ENCODE measurements at places on chromosomes 5 and 9.

GRCh38 chr5:20369518-20369885, 381.5 kb upstream of the CDH18 start:
- no peak for DNase-seq

GRCh38 chr9:111001526-111001925, 36.7 kb downstream of the LPAR1 start:
- DNase-seq = no peak

GRCh38 chr9:91930475-91930874, 19.6 kb downstream of the ROR2 start:
- no peak for DNase-seq

DNA sequence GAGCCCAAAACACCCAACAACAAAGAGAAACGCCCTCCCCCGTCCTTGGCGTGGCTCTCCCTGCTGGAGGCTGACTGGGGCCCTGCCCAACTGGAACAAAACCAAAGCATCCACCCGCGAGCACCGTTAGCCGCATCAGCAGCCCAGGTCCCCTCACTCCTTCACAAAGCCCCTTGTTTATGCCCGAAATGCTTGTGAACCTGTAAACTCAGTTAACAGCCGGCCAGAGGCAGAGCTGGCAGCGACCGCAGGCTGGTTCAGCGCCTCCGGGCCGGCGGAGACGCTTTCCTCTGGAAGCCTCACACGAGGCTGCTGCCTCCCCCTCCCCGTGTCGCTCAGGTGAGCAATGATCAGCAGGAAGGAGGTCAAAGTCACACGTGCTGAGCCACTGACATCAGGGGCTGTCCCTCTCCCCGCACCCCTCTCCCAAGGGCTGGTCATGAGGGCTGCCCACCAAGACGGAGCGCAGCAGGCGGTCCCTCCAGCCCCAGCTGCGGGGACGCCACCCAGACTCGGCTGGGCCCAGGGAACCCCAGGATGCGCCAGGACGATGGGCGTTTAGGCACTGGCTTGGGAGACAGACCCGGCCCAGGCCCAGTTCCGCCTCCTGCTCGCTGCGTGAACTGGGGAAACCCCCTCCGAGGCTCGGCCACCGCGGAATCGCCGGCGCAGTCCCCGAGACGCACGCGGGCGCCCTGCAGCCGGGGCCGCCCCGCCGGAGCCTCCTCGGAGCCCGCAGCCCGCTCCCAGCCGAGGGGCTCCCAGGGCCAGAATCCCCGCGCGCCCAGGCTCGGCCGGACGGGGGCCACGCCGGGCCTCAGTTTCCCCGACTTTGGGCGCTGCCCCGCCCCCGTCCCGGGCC, 563 bp downstream of the SNAPC4 start:
- DNase-seq = no peak

DNA sequence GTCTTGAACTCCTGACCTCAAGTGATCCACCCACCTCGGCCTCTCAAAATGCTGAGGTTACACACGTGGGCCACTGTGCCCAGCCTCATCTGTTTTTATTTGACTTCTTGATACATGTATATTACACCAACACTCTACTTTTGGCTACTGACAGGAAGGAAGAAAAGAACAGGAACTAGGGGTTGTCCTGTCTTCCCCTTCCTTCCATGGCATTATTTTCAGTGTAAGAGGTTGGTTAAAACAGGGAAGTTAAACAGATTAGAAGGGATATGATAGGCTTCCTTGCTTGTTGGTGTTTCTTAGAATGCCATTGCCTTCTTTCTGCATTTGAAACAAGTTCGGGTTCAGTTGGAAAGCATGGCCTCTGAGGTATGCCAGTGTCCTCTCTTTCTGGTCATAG, 312.8 kb downstream of the NDUFS4 start:
- DNase-seq = no peak

DNA sequence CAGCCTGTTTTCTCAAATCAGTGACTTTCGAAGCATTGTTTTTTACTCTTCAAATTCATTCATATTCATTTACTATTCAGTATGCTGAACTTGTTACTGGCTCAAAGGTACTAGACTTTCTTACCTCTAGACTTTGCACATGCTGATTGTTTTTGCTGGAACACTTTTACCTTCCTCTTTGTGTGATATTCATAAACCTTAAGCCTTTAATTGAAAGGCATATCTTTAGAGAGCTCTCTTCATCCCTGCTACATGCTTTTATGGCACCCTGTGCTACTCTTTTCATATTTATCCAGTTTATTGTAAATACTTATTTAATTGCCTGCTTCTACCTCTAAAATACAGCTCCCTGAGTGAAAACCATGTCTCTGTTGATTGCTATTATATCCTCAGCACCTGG, 48.7 kb upstream of the LRRC19 start:
- DNase-seq = no peak

DNA sequence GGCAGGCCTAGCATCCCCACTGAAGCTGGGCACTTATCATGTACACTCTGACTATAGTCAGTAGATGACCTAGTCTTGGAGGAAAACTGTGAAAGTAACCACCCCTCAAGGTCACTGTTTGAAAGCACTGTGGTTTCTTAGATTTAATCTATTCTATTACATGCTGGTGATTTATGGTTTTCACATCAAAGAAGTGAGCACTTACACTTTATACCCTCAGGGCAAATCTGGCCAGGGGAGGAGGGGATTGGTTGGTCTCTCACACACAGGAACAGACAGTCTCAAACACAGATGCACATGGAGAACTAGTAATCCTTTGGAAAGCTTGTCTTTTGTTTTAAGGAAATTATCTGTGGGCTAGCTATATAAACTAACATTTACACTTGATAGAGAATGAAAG, 17.9 kb upstream of the SPIN1 start:
- DNase-seq = no peak

DNA sequence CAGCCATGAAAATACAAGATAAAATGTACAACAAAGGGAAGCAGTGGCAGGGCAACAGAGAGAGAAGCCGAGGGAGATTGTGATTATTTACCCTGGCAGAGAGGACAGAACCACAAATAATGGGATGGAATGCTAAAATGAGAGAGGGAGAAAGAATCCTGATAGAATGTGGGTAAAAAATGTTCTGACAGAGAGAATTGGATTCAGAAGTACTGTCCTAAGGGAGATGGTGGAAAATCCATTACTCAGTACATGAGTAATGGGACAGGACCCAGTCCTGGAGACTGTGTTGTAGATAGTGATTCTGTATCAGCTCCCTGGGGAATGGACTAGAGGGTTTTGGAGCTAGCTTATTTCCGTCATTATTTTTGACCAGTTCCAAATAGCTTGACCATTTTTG, 831.5 kb downstream of the MAT2B start:
- DNase-seq = no peak

GRCh38 chr5:14114615-14115251, 28.4 kb upstream of the TRIO start:
- DNase-seq = no peak

DNA sequence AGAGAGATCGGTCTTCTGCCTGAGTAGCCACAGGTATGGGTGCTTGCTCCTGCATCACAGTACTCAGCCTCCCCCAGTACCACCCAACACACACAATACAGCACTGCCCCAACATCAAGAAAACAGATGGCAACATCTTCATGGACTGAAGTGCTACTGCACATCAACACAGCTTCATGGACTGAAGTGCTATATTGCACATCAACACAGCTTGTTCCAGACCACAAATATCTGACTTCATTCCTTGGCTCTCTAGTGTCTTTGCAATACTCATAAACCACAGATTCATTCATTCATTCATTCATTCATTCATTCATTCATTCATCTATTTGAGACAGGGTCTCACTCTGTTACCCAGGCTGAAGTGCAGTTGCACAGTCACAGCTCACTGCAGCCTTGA, 31.1 kb upstream of the PCA3 start:
- no peak for DNase-seq

DNA sequence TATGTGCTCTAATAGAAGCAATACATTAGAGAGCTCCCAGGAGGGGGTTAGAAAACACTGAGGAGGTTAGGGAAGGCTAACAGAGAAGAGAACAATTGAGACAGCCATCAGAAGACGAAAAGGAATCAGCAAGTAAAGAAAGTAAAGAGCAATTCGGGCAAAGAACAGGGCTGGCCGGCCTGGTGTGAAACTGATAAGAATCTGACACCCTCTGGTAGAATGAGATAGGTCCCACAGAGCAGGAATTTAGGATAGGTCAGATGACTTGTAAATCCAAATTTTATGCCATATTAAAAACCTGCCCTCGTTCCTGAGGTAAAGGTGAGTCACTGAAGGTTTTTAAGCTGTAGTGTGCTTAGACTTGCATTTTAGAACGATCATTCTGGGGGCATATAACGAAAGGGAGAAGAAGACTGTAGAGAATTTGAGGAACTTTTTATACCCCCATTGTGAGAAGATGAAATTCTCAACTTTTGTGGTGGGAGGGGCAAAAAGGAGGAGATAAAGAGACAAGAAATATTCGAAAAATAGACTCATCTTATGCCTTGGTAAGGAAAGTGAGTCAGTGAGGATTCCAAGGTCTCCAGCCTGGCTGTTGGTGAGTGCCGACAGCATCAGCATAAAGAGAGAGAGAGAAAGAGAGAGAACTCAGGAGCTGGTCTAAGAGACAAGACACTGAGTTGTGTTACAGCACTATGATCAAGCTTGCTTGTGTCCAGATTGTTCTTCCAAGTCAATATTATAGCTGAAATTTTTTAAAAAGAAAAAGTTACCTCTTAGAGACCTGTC, 51.3 kb downstream of the TMEM167A start:
- DNase-seq = no peak

DNA sequence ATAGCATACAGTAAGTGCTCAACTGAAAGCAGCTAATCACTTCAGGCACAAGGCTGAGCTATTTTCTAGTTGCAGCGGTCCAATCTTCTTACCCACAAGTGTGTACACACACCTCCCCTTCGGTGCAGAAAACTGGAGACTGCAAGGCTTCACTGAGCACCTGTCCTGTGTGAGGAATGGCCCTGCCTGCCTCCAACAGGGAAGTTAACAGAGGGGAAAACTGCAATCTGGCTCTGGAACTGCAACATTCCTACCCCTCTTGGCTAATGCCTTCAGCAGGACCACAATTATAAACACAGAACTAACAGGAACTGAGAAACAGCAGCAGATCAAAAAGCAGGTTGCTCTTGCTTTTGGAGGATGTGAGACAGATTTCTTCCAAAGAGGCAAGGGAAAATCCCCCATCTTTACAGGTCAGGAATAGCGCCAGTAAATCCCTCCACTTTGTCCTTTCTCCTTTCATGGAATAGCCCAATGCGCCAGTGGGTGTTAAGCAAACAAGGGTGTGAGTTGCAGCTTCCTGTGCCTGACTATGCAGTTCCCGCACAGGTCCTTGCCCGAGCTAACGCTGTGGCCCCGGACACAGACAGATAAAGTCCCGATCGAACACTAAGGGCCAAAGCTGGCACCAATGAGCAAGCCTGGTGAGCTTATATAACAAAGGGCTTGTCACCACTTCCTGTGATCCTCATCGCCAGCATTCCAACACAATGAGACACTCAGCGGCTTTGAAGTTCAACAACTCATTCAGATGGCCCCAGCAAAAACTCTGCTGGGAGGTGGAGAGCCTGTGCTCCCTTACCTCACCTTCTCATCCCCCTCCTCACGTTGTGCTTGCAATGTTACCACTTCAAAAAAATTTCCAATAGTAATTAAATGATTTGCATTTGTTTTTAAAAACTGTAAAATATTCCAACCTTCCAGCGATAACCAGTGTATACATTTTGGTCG, 21.5 kb downstream of the SHB start:
- no peak for DNase-seq

DNA sequence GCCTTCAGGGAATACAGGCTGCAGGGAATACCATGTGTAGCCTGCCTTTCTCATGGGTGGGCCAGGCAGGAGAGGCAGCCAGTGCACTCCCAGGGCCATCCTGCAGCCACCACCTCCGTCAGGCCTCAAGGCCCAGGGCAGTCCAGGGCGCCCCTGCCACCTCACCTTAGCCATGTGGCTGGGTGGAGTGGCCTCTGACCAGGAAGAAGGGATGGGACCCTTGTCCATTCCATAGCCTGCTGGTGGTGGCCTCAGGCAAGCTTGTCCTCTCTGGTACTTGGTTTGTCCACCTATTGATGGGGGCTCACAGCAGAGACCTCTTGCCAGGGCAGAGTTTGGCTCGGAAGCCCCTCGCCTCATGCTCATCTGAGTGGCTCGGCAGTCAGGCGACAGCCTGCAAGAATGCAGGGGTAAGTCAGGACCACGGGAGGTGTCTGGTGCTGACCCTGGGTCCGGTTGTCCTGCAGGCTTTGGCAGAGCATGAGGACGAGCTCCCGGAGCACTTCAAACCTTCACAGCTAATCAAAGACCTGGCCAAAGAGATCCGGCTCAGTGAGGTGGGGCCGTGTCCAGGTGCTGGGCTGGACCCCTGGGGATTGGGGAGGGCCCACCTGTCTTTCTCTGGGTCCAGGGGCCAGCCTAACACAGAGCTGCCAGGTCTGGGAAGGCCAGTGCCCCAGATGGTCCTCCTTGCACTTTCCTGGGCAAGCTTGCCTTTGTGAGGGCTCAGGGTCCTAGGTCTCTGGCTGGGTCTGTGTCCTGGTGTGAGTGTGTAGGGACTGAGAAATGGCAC, 82.9 kb downstream of the PHF2 start:
- no peak for DNase-seq

DNA sequence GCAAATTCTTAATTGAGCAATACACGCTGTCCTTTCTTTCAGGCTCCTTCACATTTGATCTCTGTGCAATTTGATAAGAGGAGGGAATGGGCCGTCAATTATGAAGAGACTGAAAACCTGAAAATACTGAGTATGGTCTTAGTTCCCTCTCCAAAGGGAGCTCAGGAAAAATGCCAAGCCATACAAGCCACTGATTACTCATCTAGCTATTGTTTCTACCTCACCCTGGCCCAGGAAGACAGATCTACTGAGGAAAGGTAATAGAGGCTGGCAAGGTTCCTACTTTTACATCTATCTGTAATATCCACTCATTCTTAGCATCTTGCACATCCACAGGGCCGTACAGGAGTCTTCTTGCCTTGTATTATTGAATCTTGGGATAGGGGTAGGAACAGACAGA, 23.7 kb upstream of the TNC start:
- no peak for DNase-seq

DNA sequence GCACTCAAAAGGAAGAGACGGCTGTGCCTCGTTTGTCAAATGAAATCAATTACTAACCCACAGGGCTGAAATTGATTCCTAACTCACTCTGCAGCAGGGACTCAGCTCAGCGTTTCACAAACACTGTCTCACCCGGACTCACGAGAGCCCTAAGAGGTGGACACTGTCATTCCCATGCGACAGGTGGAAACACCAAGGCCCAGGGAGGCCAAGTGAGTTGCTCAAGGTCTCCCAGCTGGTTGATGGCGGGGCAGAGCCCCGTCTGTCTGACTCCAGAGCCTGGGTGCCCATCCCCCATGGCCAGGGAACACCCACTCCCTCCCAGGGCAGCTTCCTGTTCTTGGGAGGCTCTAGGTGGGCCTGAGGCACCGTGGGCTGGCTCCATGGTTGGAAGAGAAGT, 1.3 kb upstream of the PLPP7 start:
- DNase-seq = no peak
